ENCODE measurements at places on chromosomes 5 and 9. TPM values are rescaled to one million over a fixed set of nuclear protein-coding genes. Genes with fewer than 3 reads are reported as not detected.

NAIP gene
- 84.5 TPM for total RNA-seq

PCDHAC2 gene
- 1.4 TPM for total RNA-seq

HAVCR2 gene
- 21.6 TPM for total RNA-seq

FBXO10 gene
- 6.2 TPM for total RNA-seq

NRARP gene
- 13.3 TPM for total RNA-seq

PTGER4 gene
- 18.2 TPM for total RNA-seq

DNA sequence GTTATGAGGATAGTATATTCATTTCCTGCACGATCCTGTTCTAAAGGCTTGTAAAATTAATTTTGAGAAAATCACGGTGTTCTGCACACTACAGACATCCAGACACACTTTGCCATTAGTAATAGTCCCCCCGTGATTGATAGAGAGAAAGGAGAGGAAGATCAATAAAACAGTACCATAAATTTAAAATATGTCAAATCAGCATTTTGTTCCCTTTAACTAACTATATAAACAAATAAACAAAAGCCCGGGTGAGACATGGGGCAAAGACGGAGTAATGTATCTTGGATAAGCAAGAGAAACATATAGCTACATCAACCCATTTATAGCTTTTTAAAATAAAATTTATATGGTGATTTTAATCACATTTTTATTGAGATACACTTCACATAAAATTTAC is 10.6 kb upstream of the CER1 start:
- no peaks in the 10 kb centered on the region for H3K36me3 ChIP-seq
- H3K27ac ChIP-seq: no peak overlapping the region
- no peak overlapping the region for H3K4me3 ChIP-seq
- no peaks in the 10 kb centered on the region for H3K27me3 ChIP-seq

- no peaks in the 10 kb centered on the region for H3K4me1 ChIP-seq
- H3K4me3 ChIP-seq: no peak overlapping the region
- H3K27me3 ChIP-seq: no peaks in the 10 kb centered on the region
Measured at GRCh38 chr5:32241034-32241783, 67.1 kb upstream of the GOLPH3 start.

DNA sequence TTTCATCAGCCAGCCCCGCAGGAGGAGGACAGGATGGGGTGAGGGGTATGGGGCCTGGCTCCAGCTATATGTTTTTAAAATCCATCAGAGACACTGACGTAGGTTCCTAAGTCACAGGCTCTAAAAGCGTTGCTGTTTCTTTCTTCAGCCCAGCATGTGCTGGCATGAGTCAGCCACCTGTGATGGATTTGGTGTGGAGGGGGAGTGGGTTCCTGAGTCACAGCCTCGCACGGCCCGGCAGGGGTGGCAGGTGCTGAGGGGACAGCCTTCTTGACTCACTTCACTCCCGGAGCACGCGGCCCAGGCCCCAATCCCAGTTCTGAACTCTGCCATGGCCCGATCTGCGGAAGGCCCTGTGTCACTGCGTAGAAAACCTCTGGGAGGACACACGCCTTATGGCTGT is 38.8 kb upstream of the RPL26L1 start:
- peak overlapping the region; percentile 38 for H3K27ac ChIP-seq
- H3K27me3 ChIP-seq: no peaks in the 10 kb centered on the region
- peak; percentile 92 for DNase-seq
- no peak overlapping the region for H3K4me3 ChIP-seq

DNA sequence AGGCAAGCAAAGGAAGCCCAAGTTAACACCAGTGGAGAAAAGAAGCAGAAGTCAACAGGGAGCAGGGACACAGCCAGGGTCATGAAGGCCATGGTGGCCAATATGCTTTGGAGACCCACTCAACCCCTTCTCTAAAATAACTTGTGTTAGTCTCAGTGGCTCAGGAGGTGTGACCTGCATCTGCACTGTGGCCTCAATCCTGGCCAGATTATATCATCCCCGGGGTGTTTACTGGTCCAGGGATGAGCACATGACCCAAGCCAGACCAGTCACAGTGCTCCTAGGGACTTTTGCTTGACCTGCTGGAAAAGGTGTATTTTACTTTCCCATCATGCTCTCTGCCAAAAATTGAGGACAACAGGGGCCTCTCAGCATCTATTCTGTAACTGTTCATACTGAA is 105.2 kb downstream of the DPYSL3 start:
- H3K36me3 ChIP-seq: peaks cover 5% of the 10 kb centered on the region
- no peaks in the 10 kb centered on the region for H3K27me3 ChIP-seq
- no peak for DNase-seq
- peaks cover 2% of the 10 kb centered on the region for H3K4me1 ChIP-seq
- H3K27ac ChIP-seq: peak overlapping the region; percentile 95
- H3K4me3 ChIP-seq: no peak overlapping the region

DNA sequence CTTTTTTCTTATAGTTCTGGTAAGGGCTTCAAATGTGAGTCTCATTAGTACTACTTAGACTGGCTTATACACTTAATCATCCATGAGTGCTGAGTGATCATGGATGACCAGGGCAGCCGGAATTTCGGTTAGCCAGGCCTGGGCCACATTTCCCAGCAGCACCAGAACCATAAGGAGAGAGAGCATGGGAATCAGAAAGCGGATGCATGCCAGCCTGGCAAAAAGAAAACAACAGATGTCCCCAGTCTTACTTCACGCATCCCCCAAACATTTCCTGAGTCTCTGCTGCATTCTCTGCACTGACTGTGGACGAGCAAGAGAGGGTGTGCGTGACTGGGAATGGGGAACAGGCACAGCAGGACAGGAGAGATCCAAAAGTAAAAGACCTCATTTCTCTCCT is 371.1 kb upstream of the ZNF608 start:
- DNase-seq: no peak
- H3K27me3 ChIP-seq: no peaks in the 10 kb centered on the region
- H3K27ac ChIP-seq: no peak overlapping the region
- no peaks in the 10 kb centered on the region for H3K4me1 ChIP-seq

DNA sequence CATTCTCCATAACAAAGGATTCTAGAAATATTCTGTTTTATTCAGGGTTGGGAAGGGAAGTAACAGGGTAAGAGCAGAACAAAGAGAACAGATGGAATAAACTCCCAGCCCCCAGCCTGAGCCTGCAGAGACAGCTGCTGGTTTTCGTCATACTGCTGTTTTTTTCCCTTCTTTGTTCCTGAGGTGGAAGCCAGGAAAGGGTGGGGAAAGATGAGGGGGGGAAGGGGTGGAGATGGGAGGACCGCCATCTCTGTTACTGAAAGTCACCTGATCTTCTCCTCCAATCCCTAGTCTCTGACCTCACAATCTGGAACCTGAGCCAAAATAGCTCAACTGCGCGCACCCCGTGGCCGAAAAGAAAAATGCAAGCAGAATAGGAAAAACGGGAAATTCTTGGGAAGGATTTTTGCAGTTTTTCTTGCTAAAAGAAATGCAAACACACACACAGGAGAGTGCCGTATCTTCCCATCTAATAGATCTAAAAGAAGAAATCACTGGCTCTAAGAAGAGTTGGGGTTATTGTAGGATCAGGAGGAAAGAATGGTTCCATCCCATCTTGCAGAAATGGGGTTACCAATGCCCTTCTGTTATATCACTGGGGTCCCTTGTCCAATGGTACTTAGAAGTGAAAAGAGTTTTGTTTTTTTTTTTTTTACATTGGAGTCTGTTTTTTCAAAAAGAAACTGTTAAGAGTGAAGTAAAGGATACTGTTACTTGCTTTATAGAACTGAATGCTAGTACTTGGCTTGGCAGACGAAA is 57.9 kb downstream of the DIAPH1 start:
- H3K27me3 ChIP-seq: no peaks in the 10 kb centered on the region
- H3K4me3 ChIP-seq: no peak overlapping the region
- H3K4me1 ChIP-seq: peaks cover 2% of the 10 kb centered on the region
- no peaks in the 10 kb centered on the region for H3K36me3 ChIP-seq
- H3K27ac ChIP-seq: peak overlapping the region; percentile 77
- DNase-seq: peak; percentile 87

DNA sequence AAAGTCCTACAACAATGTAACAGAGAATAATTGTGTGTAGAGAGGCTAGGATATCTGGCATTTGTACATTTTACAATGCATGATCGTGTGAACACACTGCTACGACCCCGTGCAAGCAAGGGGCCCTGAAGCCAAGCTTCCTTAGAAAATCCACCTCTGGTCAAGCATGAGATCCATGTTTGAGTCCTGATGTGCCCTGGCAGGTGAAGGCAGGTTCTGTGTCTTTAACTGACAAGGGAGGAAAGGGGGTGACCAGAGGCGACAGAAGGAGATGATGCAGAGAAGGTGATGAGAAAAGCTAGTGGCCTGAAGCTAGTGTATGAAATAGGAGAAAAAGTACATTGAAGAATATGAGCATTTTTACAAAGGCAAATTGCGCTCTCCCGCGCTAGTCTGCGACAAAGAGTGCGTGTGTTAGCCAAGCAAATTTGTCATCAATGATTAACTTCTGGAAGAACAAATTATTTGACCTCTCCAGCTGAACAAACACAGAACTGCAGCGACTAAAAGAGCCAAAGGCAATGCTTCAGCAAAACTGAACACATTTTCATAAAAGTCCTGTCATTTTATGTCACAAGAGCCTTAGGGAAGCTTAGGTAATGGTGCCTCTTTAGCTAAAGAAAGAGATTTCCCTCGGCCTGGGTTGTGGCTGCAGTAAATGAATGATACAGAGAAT is 101.7 kb upstream of the DAPK1 start:
- H3K4me3 ChIP-seq: no peak overlapping the region
- H3K36me3 ChIP-seq: no peaks in the 10 kb centered on the region
- H3K4me1 ChIP-seq: no peaks in the 10 kb centered on the region
- no peak overlapping the region for H3K27ac ChIP-seq
- no peak for DNase-seq

- H3K4me3 ChIP-seq: no peak overlapping the region
- H3K36me3 ChIP-seq: no peaks in the 10 kb centered on the region
- no peak overlapping the region for H3K27ac ChIP-seq
- no peak for DNase-seq
- H3K4me1 ChIP-seq: no peaks in the 10 kb centered on the region
Measured at GRCh38 chr5:140823475-140823874, 2.1 kb downstream of the PCDHA5 start.

Measured in aorta (tissue), 5 donors.